ENCODE measurements at places on chromosomes 13 and 19.

DNA sequence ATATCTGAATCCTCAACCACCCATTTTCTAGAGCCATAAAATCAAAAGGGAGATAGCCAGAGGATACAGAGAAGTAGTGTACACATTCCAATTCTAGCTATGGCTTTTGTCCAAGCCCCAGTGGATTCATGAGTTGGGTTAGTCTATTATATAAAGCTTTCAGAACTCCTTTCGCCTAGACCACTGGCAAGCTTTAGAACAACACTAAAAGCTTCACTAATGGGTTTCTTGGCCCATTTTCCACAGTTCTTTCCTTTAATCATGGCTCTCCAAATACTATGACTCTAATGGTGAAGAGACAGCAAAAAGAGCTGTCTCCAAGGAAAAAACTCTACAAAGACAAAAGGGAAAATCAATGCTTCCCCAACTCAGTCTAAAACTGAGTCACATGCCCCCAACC, 48.2 kb upstream of the SLITRK5 start:
- DNase-seq: no peak

DNA sequence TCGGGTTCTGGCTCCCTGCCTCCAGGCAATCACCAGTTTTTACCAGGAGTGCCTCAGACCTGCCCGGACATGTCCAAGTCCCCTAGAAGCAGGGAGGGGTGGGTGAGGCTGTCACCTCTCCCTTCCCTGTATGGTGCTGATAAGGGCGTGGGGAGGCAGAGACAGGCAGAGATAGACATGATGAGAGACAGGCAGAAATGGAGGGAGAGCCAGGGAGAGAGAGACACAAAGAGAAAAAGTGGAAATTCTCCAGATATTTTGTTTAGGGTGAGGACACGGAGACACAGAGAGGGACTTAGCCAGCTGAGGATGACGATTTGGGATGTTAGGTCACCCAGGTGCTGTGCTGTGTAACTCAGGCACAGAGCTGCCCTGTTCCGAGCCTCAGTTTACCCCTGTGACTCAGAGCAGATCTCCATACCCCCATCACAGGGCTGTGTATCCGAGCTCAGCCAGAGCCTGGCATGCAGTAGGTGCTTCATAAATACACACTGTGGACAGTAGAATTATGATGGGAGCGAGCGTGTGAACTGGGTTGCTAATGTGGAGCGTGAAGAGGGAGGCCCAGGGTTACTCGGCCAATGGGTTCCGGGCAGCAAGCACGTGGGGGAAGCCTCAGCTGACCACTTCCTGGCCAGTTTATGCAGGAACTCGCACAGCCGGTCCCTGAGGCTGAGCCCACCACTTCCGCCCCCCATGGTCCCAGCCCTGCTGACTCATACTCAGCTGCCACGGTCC, 11.9 kb upstream of the GDF15 start:
- peak; percentile 94 for DNase-seq

- peak; percentile 28 for DNase-seq
These were observed 246.1 kb downstream of the DCT start for GRCh38 chr13:94233401-94233800.

DNA sequence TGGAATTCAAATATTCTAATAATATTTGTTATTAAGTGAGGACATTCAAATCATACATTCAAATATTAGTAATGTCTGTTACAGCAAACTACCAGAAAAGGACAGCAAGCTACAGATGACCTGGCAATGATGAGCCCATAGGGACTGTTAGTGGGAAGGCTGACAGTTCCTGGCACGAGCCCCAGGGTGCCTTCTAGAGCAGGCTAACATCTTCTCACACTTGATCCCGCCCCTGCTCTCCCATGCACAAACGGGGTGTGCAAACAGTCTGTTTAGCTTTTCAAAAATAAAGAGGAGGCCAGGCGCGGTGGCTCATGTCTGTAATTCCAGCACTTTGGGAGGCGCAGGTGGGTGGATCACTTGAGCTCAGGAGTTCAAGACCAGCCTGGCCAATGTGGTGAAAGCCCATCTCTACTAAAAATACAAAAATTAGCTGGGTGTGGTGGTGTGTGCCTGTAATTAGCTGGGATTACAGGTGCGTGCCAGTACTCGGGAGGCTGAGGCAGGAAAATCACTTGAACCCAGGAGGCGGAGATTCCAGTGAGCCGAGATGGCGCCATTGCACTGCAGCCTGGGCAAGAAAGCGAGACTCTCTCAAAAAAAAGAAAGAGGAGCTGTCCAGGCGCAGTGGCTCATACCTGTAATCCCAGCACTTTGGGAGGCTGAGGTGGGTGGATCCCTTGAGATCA, 9.6 kb upstream of the GARRE1 start:
- no peak for DNase-seq

DNA sequence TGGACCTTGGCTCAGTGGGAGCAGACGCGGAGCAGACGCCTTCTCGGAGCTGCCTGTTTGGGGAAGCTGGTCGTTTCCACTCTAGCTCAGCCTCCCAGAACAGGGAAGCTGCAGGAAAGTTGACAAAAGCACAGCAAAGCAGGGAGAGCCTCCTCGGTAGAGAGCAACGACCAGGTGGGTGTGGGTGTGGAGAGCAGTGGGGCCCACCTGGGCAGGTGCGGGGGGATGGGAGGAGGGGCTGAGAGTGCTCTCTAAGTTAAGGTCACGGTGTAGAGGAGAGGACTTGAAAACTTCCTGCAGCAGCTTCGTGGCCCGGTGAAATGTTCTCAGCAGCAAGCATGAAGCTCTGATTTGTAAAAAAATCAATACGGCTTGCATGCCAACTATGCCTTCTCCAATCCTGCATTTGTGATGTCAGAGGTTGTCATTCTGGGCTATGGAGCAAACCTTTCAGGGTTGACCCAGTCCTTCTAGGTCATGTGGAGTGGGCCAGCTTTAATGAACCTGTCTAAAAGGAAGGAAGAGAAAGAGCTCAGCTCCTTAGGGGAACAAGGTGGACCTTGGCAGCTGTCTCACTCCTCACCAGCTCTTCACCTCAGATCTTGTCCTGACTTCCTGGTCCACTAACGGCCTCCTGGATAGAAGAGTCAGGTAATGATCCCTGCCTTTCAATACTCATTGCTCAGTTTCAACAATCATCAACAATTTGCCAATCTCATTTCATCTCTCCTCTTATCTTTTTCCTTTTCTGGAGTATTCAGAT, 85.8 kb upstream of the UBL3 start:
- no peak for DNase-seq

Data from gastrocnemius medialis (tissue), 4 donors.